ENCODE measurements at places on chromosomes 6 and 20.

- DNase-seq, result no peak
These were observed 16.1 kb downstream of the PLA2G7 start for GRCh38 chr6:46719099-46719498.

GRCh38 chr6:159023893-159024292 lies 20.9 kb downstream of the TAGAP start:
- no peak for DNase-seq

DNA sequence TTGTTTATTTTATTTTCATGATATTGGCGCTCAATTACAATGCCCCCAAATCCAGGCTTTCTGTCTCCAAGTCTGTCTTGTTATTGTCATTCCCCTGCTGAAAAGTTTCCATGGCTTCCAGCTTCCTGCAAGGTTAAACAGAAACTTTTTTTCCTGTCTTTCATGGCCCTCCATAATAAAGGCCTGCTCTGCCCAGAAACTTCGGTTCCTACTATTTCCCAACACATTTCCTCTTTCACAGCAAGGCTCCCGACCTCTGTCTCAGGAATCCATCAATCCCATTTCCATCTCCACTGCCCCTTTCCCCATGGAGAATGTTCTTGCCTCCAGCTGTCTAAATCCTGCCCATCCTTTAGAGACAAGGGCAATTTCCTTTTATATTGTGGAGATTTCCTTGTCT lies 365.2 kb upstream of the JARID2 start:
- no peak for DNase-seq

DNA sequence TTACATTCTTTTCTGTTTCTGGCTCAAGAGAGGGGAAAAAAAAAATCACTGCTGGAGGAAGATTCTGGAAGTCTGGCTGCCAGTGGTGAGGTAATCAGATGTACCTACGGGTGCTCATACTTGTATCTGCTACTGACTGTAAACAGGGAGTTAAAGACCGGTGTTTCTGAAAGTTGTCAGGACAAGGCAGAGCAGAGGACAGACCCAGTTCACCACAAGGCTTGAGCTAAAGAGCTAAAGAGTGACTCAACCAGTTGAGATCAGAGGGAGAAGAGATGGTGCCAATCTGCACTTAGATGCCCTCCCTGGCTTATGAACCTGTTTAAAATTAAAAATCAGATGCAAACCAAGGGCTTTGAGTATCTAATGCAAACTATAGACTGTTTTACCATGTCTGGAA lies 55.4 kb downstream of the CEP162 start:
- DNase-seq, result no peak

DNA sequence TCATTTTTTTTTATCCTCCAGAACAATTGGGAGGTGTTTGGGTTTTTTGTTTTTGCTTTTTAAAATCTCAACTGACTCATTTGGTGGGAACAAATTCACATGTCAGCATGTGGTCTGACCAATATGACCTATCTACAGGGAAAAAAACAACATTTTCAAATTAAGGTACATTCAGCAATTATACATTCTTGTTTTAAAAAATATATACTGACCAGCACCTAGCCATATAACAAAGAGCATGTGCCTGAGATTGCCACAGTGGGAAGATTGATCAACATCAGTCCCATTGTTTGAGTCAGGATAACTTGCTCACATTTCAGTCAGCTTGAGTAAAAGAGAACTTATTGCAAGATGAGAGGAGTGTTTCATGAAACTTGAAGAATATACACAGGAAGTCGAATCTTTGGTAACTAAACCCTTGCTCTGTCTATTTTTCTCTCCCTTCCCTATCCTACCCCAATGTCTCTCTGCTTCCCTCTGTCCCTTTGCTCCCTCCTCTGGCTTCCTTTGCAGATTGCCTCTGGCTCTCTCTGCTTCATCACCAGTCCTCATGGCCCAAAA lies 163.2 kb upstream of the TAB2 start:
- DNase-seq, result no peak
